Heart left ventricle (tissue), 16 donors: ENCODE measurements at places on chromosomes 16 and 17. TPM values are rescaled to one million over a fixed set of nuclear protein-coding genes. Genes with fewer than 3 reads are reported as not detected.

PLA2G10 gene
- total RNA-seq, result not detected

CLEC18B gene
- total RNA-seq, result not detected

GRCh38 chr17:70158180-70158579 lies 11.2 kb upstream of the KCNJ2 start:
- H3K36me3 ChIP-seq, result no peaks in the 10 kb centered on the region
- H3K4me3 ChIP-seq, result no peak overlapping the region
- H3K4me1 ChIP-seq, result no peaks in the 10 kb centered on the region
- H3K27me3 ChIP-seq, result no peaks in the 10 kb centered on the region
- DNase-seq, result no peak

- H3K4me1 ChIP-seq, result peaks cover 8% of the 10 kb centered on the region
- DNase-seq, result no peak
- peaks cover 8% of the 10 kb centered on the region for H3K36me3 ChIP-seq
These were observed 432 bp upstream of the SLC46A1 start for GRCh38 chr17:28406473-28406814.

GRCh38 chr16:14377326-14377725 lies 252.7 kb downstream of the PARN start:
- no peaks in the 10 kb centered on the region for H3K4me1 ChIP-seq
- H3K36me3 ChIP-seq, result no peaks in the 10 kb centered on the region

- H3K4me3 ChIP-seq, result no peak overlapping the region
- no peak overlapping the region for H3K27ac ChIP-seq
- H3K4me1 ChIP-seq, result no peaks in the 10 kb centered on the region
- peaks cover 25% of the 10 kb centered on the region for H3K36me3 ChIP-seq
- no peaks in the 10 kb centered on the region for H3K27me3 ChIP-seq
- peak; percentile 83 for DNase-seq
These were observed 9.3 kb downstream of the ARRB2 start for GRCh38 chr17:4719684-4720221.

GRCh38 chr17:7336240-7337175 lies at the start of gene ACAP1:
Gene ACAP1, plus strand, starts transcription at chr17:7336529. Its CDS starts 206 bp downstream, at chr17:7336735.
- no peaks in the 10 kb centered on the region for H3K4me1 ChIP-seq
- no peaks in the 10 kb centered on the region for H3K36me3 ChIP-seq
- peaks cover 6% of the 10 kb centered on the region for H3K27me3 ChIP-seq
- H3K4me3 ChIP-seq, result no peak within 1 kb of the TSS
